ENCODE measurements at places on chromosomes 2 and 18.

DNA sequence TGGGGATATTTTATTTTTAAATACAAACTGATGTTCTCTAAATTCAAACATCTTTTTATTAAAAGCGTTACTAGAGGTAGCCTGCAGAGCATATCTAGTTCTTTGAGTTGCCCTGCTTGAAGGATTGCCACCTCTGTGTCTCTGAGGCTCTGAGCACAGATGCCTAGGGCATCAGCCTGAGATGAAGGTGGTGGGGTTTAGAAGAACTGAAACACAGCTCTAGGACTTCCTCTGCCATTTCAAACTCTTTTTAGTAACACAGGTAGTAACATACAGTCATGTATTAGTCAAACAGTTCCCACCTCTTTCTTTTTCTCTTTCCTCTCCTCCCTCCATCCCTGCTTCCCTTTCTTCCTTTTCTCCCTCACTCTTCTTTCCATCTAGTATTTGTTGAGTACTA, 57.6 kb downstream of the TTC21B start:
- DNase-seq = no peak

DNA sequence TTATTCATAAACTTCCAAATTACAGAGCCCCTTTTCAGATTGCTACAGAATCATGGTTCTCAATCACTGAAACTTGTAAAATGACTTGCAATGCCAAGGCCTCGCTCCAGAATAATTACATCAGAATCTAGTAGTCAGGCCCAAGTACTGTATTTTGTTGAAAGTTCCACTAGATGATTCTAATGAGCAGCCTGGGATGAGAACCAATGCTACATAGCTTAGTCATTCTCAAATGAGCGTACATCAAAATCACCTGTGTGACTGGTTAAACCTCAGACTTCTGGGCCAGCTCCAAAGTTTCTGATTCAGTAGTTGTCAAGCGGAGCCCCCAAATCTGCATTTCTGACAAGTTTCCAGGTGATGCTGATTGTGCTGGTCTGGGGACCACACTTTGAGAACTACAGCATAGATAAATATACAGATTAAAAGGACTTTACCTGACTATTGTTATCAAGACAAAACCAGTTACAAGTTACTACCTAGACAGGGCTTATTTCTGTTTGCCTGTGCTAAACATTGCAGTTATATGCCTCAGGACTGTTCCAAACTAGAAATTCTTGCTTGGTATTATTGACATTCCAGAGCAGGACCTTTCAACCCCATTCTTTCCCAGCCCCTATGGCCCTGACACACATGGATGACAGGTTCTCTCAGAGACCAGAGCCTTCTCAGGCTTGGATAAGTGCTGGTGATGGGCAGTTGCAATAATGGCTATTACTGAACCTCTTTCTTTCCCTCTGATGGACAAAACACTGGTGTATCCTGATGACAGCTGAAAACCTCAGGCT, 83.1 kb downstream of the UPP2 start:
- no peak for DNase-seq

GRCh38 chr2:222915092-222915957, 54.5 kb downstream of the ACSL3 start:
- no peak for DNase-seq

GRCh38 chr2:150147889-150148683, 339.4 kb downstream of the RND3 start:
- DNase-seq = no peak

- DNase-seq = no peak
These were observed 653.4 kb downstream of the NYAP2 start for GRCh38 chr2:226052772-226053416.

DNA sequence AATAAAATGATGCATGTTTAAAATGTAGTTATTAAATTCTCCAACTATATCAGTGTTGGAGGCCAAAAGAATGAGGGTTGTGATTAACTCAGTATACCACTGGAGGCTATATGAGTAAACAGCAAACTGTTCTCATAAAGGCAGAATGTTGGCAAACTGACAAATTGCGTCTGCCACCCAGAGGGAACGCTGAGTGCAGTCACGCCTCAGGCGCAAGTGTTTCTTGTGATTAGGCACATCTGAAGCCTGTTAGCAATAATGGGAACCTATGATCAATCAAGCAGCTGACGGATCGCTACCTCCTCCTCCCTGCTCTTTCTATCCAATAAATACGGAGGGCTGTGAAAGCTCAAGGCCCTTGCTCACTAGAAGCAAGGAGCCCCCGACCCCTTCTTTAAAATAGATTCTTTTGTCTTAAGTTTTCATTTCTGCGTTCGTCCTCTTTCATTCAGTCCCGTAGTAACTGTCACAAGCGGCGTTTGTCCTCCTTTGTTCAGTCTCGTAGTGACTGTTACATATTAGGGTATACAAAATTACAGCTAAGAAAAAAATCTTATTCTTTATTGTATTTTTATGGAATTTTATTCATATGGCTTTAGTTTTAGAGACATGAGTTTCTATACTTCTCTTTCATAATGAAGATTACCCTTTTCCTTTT, 16.3 kb upstream of the RMND5A start:
- DNase-seq = no peak

GRCh38 chr2:98913916-98914712, 21.9 kb downstream of the CRACDL start:
- no peak for DNase-seq

DNA sequence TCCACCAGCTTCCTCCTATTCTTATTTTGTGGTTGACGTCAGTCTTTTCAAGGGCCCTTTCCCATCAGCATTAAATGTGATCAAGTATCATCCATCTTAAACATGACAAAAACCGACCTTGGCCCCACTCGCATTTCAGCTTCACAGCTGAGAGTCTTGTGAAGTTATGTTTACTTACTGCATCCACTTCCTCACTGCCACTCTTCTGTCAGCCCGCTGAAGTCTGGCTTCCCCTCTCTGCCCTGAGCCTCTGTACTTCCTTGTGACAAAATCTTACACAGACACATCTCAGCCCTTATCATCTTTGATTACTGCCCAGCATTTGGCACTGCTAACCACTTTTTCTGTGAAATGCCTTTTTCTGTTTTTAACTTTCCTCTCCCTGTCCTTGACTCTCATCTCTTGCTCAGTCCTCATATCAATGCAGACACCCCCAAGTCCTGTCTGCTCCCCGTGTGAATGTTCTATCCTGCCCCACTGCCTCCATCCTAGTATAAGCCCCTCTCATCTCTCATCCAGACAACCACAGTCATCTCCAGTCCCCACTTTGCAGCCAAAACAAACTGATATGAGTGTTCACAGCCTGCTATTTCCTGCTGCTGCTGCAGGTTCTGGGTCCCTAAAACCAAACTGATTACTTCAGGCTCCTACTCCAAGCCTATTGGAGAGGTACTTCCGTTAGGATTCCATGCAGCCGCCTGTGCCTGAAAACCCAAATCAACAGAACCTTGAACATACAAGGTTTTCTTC, 31.4 kb downstream of the FOSL2 start:
- no peak for DNase-seq

DNA sequence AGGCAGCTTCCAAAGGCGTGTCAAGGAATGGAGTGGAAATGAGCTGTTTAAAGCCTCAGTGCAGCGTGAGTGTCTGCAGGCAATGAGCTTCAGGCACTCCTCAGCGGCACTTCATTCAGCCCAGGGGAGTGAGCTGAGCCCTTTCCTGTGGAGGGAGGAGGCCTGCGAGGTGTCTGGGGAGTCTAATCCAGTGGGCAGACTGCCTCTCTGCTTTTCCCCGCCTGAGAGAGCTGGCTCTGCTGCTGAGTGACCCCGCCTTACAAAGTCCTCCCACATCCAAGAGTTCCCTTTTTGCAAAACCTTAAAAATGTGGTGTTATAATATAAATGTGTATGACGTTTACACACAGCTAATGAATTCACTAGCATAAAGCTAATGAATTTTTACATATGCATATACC, 7.0 kb upstream of the LDLRAD4 start:
- DNase-seq = no peak

GRCh38 chr2:231563378-231563961, 29.2 kb upstream of the TEX44 start:
- DNase-seq = peak; percentile 40

GRCh38 chr18:55361492-55362250, 226.3 kb downstream of the TCF4 start:
- DNase-seq = no peak

DNA sequence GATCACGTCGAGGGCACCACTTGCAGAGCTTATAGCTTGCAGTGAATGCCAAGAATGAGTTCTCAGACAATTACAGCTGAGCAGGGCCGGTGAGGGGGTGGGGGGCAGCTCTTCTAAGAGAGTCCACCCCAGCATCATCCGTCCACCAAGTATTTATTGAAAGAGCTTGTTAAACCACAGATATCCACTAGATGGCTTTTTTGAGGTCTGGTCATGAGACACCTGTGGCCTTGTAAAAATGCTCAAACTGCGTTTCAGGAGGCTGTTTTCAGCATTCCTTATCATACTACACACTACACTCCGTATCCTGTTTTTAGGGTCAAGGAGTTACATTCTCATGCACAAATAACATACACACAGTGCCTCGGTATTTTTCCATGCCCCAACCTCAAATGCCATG, 51.5 kb downstream of the DNAJC10 start:
- DNase-seq = no peak

GRCh38 chr18:36307513-36307912, 10.0 kb downstream of the FHOD3 start:
- no peak for DNase-seq

GRCh38 chr2:28319118-28320008, 73.3 kb upstream of the FOSL2 start:
- no peak for DNase-seq

- DNase-seq = peak; percentile 52
These were observed 252.6 kb downstream of the AGAP1 start for GRCh38 chr2:235746257-235746934.

- DNase-seq = no peak
These were observed 52.6 kb downstream of the ZAP70 start for GRCh38 chr2:97765933-97766332.

- DNase-seq = no peak
These were observed 111.5 kb downstream of the MCFD2 start for GRCh38 chr2:46803911-46804670.

- no peak for DNase-seq
These were observed 32.6 kb upstream of the SLC40A1 start for GRCh38 chr2:189613077-189613636.

GRCh38 chr2:230950874-230951339, 25.9 kb upstream of the GPR55 start:
- DNase-seq = no peak

GRCh38 chr2:28810384-28811285, at the start of gene SPDYA:
Gene SPDYA, plus strand, starts transcription at chr2:28810834. Its CDS starts 5,181 bp downstream, at chr2:28816015.
- peak; percentile 82 for DNase-seq

DNA sequence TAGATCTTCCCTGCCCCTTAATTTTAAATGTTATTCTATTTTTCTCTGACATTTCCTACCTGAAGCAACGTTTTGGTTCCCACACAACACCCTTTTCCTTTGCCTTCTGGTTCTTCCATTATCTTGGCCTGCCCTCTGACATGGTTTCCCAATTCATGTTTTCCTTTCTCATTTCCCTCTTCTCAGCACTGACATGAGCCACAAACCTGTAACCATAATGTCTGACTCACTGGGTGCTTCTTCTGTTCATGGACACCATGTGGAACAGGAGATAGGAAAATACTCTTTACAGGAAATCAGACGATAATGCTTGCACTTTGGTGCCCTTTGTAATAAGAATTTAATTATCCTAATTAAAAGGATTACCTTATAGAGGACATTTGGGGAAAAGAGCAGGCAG, 142.0 kb downstream of the ZEB2 start:
- no peak for DNase-seq

- no peak for DNase-seq
These were observed 22.3 kb downstream of the LRATD1 start for GRCh38 chr2:14654835-14655282.

GRCh38 chr2:129713337-129713736, 266.1 kb upstream of the RAB6C start:
- no peak for DNase-seq

GRCh38 chr18:77448046-77448445, 198.4 kb downstream of the GALR1 start:
- no peak for DNase-seq

DNA sequence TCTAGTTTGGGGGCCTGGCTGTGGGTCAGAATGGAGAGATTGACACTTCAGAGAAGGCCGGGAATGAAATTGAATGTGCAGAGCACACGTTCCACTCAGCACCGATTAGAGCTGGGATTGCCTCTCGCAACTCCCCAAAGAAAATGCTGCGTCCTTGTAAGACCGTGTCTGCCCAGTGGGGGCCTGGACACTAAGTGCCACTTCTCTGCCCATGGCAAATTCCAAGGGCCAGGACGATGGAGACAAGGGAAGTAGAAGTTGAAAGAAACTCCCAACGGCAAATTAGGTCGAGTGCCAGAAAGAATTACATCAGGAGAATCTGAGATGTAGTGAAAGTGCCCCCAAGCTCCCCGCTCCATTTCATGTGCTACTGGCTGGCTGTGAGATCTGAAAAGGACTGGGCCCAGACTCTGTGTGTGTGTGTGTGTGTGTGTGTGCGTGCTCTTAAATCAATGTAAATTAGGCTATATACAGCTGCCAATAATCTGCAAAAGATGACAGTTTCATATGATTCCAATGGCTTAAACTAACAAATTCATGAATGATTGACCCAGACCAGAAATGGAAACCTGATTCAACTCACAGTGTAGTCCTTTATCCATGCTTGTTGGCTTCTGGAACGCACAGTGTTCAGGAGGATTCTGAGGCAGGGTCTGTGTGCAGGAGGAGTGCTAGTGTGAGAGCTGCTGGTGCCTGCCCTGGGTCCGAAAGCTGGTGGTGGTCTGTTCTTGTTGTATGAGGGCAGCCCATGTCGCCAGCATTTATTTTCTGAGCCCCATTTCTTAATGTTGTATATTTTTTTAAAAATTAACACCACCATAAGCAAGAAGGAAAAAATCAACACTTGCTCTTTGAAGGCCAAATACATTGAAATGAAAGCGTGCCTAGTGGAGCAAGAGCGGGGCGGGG, 234.3 kb downstream of the AGAP1 start:
- DNase-seq = no peak

GRCh38 chr2:40329739-40330030, 122.2 kb downstream of the SLC8A1 start:
- no peak for DNase-seq
